ENCODE measurements at places on chromosomes 3 and 15. TPM values are rescaled to one million over a fixed set of nuclear protein-coding genes. Genes with fewer than 3 reads are reported as not detected.

The PLA2G4E gene
- total RNA-seq: 0.05 TPM

The CD200R1 gene
- total RNA-seq: 0.57 TPM

The FBXO40 gene
- 195 TPM for total RNA-seq

The CCR9 gene
- not detected for total RNA-seq

DNA sequence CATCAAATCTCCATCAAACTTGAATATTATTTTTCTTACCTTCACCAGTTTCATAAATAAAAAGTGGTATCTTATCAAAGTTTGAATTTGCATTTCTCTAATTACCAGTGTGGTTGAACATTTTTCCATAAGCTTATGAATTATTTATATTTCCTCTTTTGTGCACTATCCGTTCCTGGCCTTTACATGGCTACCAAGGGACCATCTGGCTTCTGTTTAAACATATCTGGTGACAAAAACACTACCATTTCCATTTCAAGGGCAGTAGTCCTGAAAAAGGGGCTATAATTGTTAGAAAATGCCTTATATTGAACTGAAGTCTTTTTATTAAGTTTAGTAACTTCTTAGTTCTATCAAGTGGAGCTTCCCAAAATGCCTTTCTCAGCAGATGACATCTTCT, 44.3 kb upstream of the TM4SF4 start:
- no peak for DNase-seq

GRCh38 chr15:28123408-28124023, 24.4 kb upstream of the OCA2 start:
- peak; percentile 44 for DNase-seq

All from heart right ventricle (tissue), 16 donors.